ENCODE measurements at places on chromosomes 16 and 17. TPM values are rescaled to one million over a fixed set of nuclear protein-coding genes. Genes with fewer than 3 reads are reported as not detected.

CDR2L gene
- 35.6 TPM for total RNA-seq

ADAM11 gene
- total RNA-seq = 2.4 TPM

TNFRSF13B gene
- not detected for total RNA-seq

KCNH4 gene
- total RNA-seq = 0.42 TPM

SLC16A5 gene
- total RNA-seq = 30.9 TPM

QPRT gene
- total RNA-seq = 1.0 TPM

KRT15 gene
- total RNA-seq = 4.1 TPM

MYH2 gene
- not detected for total RNA-seq

CES4A gene
- 2.0 TPM for total RNA-seq

MYCBPAP gene
- total RNA-seq = 0.57 TPM

CLEC18A gene
- 0.07 TPM for total RNA-seq

SSTR5 gene
- total RNA-seq = 0.25 TPM

SULT1A2 gene
- total RNA-seq = 0.08 TPM

WSCD1 gene
- total RNA-seq = 3.9 TPM

SLC43A2 gene
- total RNA-seq = 8.0 TPM

IKZF3 gene
- not detected for total RNA-seq

FBXO39 gene
- total RNA-seq = not detected

TEKT5 gene
- not detected for total RNA-seq

C16orf78 gene
- total RNA-seq = not detected

ALDH3A1 gene
- total RNA-seq = 783 TPM

ARHGAP23 gene
- 55.2 TPM for total RNA-seq

DHRS7C gene
- not detected for total RNA-seq

TP53TG3C gene
- 0.31 TPM for total RNA-seq

PRSS8 gene
- 0.28 TPM for total RNA-seq

HSPB9 gene
- not detected for total RNA-seq

GRN gene
- 197 TPM for total RNA-seq

KAT7 gene
- total RNA-seq = 29.1 TPM

KSR1 gene
- total RNA-seq = 22.0 TPM

RNF112 gene
- total RNA-seq = 0.46 TPM

RSKR gene
- 4.3 TPM for total RNA-seq

AOC2 gene
- 2.0 TPM for total RNA-seq

SEPTIN12 gene
- not detected for total RNA-seq

SP6 gene
- 3.0 TPM for total RNA-seq

AANAT gene
- 0.51 TPM for total RNA-seq

SLC6A2 gene
- total RNA-seq = not detected

HS3ST2 gene
- not detected for total RNA-seq

RDM1 gene
- 2.2 TPM for total RNA-seq

TAT gene
- total RNA-seq = 0.06 TPM

IGSF6 gene
- not detected for total RNA-seq

WNK4 gene
- total RNA-seq = 1.7 TPM

MYH11 gene
- total RNA-seq = 0.02 TPM

TEKT1 gene
- 0.12 TPM for total RNA-seq

RNF135 gene
- total RNA-seq = 23.2 TPM

Measured in A549 treated with RU486 at 1 μM for 4 hours (cell line).